ENCODE measurements at places on chromosomes 4 and X.

DNA sequence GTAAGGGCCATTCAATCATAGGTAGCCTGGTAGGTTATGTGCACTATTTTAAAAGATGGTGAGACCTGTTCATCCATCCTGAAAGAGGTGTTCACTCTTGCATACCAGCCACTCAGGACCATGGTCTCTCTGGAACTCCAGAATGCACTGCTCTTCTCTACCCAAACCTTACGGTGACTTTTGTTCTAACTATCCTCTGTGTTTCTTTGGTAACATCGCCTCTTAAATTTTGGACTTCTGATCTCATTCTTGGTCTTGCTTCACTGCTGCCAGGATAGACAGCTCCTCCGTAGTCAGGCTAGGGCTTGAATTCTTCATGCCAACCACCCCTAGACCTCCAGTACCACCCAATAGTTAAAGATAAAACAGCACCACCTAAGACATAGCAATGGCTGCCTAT is 346.3 kb upstream of the GALNT7 start:
- no peak for DNase-seq

DNA sequence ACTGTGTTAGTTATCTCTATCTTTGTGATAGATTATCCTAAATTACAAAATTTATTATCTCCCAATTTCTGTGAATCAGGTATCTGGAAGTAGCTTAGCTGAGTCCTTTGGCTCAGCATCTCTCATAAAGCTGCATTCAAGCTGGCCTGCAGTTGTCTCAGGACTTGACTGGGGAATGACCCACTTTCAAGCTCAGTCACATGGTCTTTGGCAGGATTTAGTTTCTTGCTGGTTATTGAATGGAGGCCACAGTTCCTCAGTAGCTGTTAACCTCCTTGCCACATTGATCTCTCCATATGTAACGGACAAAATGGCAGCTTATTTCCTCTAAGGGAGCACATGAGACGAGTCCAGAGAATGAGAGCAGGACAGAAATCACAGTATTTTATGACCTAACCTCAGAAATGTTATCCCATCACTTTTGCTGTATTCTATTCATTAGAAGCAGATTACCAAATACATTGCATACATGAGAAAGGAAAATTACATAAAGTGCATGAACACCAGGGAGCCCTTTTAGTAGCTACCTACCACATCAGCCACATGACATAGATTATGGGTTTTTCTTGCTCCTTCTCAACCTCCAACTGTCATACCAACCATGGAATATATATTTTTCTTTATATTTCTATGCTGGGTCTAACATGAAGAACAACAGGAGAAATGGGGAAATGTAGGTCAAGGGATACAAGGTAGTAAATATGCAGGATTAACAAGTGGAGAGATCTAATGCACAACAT is 730.1 kb downstream of the CCSER1 start:
- DNase-seq = no peak

DNA sequence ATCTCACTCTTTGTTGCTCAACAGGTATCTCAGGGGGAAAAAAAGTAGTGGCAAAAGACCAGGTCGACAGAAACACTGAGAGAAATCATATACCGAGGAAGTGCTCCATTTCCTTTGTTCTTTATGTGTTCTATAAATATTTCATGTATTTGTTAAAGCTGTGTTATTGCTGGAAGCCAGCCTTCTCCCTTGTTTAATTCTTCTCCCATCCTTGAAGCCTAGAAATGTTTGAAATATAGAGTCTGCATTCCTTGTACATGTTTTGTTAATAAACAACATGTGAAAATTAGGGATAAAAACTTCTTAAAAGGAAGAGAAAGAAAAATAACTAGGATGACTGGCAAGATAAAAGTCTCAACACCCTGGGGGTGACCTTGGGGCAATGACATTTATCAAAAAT is 186.2 kb downstream of the ANKRD50 start:
- no peak for DNase-seq

DNA sequence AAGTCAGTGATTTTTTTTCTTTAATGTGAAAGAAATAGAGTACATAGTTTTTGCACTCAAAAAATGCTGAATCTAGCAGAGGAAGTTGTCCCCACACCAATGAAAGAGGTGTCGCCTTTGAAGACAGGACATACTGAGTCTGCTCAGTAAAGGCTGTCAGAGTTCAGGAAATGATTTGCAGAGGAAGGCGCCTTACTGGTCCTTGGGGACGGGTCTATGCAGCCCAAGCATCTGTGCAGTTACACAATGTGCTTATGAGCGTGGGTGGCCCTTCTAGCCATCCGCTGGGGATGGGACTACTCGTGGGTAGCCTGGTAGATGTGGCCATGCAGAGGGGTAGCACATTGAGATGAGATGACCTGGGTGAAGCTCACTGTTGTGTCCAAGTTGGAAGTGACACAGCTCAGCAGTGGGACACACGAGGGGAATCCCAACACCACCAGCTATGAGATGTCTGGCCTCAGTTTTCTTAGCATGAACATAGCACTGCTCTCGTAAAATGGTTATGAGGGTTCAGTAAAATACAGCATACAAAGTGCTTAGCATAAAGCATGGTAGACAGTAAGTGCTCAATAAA is 116.5 kb upstream of the RBPJ start:
- DNase-seq = no peak

- DNase-seq = no peak
Observed at GRCh38 chr4:150493851-150494250, 88.1 kb upstream of the MAB21L2 start.

DNA sequence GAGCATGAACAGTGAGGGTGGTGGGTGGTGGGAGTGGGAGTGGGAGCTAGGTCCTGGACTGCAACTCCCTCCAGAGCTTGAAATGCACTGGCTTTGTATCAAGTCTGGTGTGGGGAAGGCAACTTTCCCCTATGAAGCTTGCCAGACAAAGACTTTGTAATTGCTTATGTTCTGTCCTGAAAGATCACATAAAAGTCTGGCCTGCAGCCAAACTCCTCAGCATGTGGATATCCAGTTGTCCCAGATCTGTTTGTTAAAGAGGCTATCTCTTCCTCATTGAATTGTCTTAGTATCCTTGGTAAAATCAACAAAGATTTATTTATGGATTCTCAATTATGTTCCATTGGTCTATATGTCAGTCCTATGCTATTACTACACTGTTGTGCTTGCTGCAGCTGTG is 607.9 kb downstream of the GLUD2 start:
- no peak for DNase-seq

- DNase-seq = no peak
Observed at GRCh38 chr4:36477861-36478260, 196.4 kb downstream of the DTHD1 start.

DNA sequence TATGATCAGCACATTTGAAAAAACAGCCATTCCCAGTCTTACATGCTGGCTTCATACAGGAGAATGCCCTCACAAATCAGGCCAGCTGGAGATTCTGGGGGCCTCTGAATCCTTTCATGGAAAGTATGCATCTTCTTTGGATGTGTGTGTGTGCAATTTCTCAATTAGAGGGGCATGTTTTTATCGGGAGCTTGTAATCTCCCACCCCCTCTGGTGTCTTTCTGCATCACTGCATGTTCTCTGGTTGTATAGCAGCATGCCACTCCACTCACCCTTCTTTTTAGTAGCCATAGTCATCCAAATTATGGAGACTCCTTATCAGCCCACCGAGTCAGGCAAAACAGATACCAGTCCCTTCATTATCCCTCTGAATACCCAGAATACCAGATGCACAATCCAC is 282.2 kb upstream of the SLIT2 start:
- no peak for DNase-seq

GRCh38 chrX:20487227-20487626 is 220.5 kb upstream of the RPS6KA3 start:
- DNase-seq = peak; percentile 14

GRCh38 chr4:184649026-184649970 is at the start of the genes CASP3 and PRIMPOL:
Gene CASP3, minus strand, starts transcription at chr4:184649447. Its CDS starts 10,994 bp downstream, at chr4:184638453.
Gene PRIMPOL, plus strand, starts transcription at chr4:184649738. Its CDS starts 7,403 bp downstream, at chr4:184657141.
- DNase-seq = peak; percentile 83

GRCh38 chr4:187479511-187479910 is 516.1 kb upstream of the ZFP42 start:
- DNase-seq = no peak
